ENCODE measurements at places on chromosomes 1 and 21.

DNA sequence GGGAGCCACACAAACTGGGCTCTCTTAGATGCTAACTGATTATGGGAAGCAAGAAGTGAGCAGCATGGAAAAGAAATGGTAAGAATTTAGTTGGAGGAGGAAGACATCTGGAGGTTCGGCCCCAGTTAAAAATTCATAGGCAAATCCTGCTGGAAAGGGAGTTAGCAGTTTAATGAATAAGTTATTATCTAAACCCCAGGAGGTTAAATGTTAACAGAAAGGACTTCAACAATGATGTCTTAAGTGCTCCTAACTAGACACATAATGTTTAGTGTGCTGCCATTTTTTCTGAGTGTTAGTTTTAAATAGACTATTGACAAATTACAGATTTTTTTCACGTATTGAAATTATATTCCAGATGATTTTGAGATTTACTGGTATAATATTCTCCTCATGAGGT, 1265.3 kb upstream of the ADGRL2 start:
- no peak for DNase-seq

- no peak for DNase-seq
Observed at GRCh38 chr1:77538956-77539518, 143.4 kb downstream of the ZZZ3 start.

DNA sequence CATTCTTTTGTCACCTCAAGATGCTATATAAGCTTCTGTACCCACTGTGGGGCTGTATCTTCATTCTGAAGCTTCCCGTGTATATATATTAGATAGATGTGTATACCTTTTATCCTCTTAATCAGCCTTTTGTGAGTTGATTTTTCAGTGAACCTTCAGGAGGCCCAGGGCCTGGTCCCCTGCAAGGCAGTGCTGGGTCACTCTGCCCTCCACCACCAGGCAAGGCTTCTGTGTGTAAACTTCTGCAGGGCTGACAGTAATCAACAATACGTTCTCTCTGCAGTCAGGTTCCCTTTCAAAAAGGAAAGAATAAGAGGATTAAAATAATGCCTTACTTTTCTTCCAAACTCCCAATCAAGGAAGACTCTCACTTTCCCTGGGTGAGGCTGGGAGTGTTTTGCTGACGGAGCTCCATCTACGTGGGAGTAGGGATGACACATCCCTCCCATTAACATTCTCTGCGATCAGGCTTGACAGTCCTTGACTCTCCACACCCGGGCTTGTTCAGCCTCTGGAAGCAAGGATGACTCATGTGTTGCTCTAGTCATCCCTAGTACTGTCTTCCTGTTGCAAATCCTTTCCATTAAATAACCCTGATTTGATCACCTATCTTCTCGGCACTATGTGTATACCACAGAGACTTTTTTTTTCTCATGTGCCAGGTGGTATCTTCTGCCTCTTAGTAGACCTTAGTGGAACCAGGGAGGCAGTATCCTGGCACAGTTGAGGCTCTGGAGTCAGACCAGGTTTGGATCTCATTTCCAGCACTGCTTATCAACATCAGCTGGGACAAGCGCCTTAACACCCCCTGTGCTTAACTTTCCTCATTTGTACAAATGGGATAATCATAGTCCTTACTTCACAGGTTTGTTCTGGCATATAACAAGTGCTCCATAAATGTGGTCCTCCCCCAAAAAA, 70.3 kb upstream of the KCNK1 start:
- no peak for DNase-seq

DNA sequence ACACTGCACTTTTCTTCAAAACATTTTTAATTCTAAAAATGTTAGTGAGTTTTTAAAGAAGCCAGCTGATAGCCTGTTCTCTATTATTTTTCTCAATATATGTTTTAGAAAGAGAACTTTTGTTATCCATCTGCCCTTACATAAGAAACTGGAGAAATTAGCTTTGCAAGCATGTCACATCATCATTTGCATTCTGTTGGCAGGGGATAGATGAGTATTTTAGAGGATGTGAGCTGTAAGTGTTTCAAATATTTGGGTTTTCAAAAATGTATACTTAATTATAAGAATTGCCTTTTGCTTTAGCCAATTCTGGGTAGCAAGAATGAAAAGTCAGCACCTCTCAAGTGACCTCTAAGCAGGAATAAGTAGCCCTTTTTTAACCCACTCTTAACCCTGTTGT, 7.4 kb downstream of the NFIA start:
- DNase-seq = no peak

DNA sequence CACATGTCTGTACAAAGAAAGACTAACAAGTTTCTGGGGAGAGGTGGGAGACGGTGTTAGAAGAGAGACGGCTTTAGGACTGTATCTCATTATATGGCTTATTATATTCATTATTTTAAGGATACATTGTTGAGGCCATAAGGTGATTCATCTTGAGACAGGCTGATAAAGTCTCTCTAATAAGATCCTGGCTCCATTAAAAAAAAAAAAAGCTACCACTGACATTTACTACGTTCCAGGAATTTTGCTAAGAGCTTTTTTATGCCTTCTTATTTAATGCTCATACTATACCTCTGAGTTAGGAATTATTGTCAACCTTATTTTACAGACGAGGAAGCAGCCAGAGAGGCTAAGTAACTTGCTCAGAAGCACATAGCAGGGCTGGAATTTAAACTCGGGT, 173.7 kb downstream of the GABPA start:
- no peak for DNase-seq

DNA sequence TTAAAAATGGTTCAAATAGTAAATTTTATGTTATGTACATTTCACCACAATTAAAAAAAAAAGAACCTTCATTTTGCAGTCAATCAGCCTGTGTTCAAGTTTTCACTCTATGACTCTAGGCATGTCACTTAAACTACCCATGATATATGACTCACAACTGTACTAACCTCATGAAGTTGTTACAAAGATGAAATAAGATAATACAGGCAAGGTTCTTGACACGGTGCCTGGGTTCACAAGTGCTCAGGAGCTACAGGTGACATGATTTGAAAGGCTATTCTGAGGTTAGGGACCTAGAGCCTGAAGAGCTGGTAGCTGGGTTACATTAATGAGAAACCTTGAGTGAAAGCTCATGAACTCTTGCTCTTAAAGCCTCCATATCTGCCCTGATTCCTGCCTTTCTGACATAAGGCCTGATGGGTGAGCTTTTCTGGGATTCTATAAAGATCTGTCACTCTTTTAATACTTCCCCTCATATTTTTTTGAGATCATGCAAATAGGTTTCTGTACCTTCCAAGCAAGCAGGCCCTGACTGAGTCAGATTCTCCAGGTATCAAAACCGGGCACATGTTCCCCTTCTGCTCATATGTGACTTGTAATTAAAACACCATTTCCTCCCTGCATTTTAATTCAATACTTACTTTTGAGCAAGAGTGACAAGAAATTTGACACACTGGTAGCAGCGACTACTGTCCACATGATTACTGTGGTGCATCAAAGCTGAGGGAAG, 34.0 kb downstream of the PCSK9 start:
- no peak for DNase-seq

GRCh38 chr21:27813750-27814149, 846.9 kb upstream of the ADAMTS5 start:
- no peak for DNase-seq

- no peak for DNase-seq
Observed at GRCh38 chr1:245692318-245692717, 537.5 kb downstream of the KIF26B start.

DNA sequence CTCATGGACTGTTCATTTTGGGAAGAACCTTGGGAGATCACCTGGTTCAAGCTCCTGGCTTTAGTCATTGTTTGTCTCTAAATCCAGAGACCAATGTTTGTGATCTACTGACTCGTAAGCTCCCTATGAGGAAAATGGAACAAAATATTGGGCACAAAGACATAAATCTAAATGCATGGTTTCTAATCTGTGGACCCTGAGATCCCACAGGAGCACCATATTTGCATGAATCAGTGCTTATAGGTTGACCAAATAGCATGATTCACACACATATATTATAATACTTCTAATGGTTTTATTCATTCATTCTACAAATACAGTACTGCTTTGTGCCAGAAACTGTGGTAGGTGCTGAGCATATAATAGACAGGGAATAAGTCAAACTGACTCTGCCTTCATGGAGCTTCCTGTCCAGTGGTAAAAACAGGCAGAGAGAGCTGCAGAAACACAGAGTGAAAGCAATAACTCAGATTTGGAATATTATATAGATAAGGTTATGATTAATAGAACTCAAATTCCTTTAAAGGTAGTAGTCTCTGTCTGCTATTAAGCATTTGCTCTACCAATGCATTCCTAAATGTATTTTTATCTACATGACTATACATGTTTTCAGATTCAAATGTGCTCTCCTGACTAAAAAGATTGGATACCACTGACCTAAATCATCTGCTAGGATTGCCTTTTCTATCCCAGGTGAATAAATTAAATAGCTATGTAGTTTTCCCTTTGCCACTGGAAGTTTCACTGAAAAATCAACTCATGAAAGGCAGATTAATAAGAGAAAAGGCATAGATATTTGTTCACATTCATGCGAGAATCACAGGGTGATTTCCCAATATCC, 198.6 kb upstream of the CAMK1G start:
- no peak for DNase-seq

DNA sequence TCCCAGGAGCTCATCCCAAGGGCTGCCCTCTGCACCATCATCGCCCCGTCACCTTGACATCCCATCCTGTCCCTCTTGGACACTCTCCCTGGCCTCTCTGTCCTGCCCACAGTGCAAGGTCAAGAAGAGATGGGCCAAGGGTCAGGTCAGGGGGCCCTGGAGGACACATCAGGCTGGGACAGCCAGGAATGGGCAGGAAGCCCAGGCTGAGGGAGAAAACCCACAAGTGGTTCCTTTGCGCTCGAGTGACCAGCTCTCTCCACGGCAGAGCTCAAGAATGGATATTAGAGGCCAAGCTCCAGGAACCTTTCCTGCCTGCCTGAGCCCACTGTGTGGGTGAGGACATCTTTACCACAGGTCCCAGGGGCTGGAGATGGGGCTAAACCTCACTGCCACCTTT, 41.0 kb downstream of the KCNN3 start:
- DNase-seq = no peak

DNA sequence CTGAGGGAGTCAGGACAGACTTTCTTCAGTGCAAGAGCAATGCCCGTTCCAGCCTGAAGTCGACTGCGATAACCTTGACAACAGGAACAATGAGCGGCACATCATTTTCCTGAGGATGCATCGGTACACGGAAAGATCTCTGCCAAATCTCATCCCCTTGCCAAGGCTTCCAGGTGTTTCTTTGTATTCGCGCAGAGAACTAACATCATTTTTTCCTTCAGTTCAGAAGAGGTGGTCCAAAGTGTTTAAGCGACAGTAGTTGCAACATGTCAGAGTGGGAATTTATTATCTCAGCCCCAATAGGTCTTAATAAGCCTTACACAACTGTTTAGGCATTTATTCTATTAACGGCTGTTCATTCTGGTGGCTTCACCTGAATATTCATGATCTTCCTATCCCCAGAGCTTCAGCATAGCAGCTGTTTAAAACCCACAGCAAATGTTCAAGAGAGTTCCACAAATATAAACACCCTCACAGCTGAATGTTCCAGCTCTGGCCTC, 129.7 kb upstream of the NFIA start:
- DNase-seq = no peak

GRCh38 chr1:53220962-53221286, 490 bp upstream of the CZIB start:
- no peak for DNase-seq

DNA sequence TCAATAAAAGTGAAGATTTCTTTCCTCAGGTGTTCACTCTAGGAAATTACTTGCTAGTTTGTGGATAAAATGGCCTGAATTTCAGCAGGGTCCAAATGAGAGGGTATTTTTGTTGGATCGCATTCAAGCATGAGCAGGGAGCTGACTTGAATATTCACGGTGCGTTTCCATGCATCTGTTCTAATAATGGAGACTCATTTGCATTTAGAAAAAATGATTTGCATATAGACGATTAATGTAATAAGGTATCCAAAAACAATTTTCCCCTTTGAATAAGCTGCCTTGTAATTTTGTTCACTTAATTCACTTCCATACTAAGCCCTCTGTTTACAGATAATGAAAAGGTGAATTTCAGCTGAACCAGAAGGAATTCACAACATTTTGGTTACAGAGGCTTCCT, 130.9 kb upstream of the AJAP1 start:
- no peak for DNase-seq

GRCh38 chr1:79472067-79472656, 465.6 kb upstream of the ADGRL4 start:
- no peak for DNase-seq

DNA sequence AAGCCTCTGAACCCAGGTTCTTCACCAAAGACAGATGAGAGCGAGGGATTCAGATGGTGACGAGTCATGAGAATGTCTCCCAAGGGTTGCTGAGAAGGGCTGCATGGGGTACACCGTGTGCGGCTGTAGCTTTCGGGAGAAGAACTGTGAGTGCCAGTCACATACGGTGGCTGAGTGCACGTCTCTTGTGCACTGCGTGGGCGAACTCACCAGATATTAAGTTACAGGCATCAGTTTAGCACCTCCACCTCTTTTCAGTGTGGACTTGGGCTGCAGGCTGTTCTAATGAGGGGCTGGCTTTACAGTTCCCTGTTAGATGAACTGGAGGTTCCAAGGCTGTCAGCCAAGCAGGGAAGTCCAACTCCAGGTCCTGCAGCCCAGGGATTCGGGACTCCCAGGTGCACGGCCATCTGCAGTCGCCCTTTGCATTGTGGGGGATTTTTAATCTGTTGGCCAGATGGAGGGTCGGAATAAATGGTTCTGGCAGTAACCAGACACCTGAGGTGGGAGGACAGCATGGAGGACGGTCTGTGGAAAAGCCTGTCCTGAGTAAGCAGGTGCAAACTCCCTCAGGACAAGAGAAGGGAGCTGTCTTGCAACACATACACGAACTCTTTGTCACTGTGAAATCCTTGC, 26.5 kb upstream of the AVPR1B start:
- no peak for DNase-seq

DNA sequence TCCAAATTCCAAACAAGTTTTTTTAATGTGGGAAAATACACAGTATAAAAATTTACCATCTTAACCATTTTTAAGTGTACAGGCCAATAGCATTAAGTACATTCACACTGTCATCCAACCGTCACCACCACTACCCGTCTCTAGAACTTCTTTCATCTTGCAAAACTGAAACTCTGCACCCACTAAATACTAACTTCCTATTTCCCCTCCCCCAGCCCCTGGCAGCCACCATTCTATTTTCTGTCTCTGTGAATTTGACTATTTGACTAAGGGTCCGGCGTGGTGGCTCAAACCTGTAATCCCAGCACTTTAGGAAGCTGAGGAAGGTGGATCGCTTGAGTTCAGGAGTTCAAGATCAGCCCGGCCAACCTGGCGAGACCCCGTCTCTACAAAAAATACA, 36.1 kb downstream of the CLSTN1 start:
- DNase-seq = peak; percentile 65

DNA sequence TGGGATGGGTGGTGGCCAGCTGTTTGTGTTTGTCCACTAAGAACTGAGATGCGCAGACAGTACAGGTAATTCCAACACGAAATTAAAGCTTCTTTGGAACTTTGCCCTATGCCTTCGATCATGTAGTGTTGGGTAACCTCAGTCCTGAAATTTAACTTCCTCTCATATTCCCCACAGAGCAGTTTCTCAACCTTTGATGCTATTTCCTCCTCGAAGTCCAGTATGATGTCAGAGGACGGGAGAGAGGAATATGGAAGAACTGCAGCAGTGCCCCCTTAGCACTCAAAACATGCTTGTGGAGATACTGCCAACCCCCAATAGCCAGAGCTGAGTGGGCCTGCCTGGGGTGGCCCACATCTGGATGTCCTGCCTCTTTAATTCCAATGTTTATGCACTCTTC, 3.6 kb downstream of the LPAR3 start:
- peak; percentile 77 for DNase-seq

- no peak for DNase-seq
Observed at GRCh38 chr1:226425431-226426031, 17.6 kb upstream of the PARP1 start.

- DNase-seq = no peak
Observed at GRCh38 chr1:221611656-221612046, 130.2 kb downstream of the DUSP10 start.

All from inflammatory macrophage (primary cell).